ENCODE measurements at places on chromosomes 13 and 19. TPM values are rescaled to one million over a fixed set of nuclear protein-coding genes. Genes with fewer than 3 reads are reported as not detected.

Gene STXBP2
- total RNA-seq = 1.7 TPM

Gene ZNF471
- total RNA-seq = 3.9 TPM

Gene SPART
- 91.3 TPM for total RNA-seq

Gene MBNL2
- 90.8 TPM for total RNA-seq

Gene NUDT19
- total RNA-seq = 13.6 TPM

Gene CGB8
- total RNA-seq = not detected

Gene FCAR
- not detected for total RNA-seq

Gene ADPRHL1
- 4.2 TPM for total RNA-seq

Gene ERICH4
- not detected for total RNA-seq

Gene KEAP1
- 55.7 TPM for total RNA-seq

Gene OVOL3
- not detected for total RNA-seq

Gene MBD3L2B
- not detected for total RNA-seq

Gene RAP2A
- 25.7 TPM for total RNA-seq

Gene SLAIN1
- total RNA-seq = 0.13 TPM

Gene KLK6
- not detected for total RNA-seq

Gene THSD8
- not detected for total RNA-seq

Gene GPR4
- under 0.01 TPM for total RNA-seq

Gene SPHK2
- 8.9 TPM for total RNA-seq

Gene FFAR2
- total RNA-seq = not detected

Gene FOSB
- total RNA-seq = 0.39 TPM

Gene APC2
- total RNA-seq = 0.11 TPM

Gene ZNF260
- total RNA-seq = 26.8 TPM

Gene KIR2DL4
- not detected for total RNA-seq

Gene OLFM2
- 2.5 TPM for total RNA-seq

Gene ZNF665
- 6.5 TPM for total RNA-seq

Gene HRC
- not detected for total RNA-seq

Gene TTC9B
- total RNA-seq = not detected

Gene ZNF865
- 1.2 TPM for total RNA-seq

Gene CCDC194
- not detected for total RNA-seq

Gene CYP2F1
- not detected for total RNA-seq

Gene ERICH6B
- total RNA-seq = not detected

Gene CEACAM16
- total RNA-seq = not detected

Gene TPTE2
- not detected for total RNA-seq

Gene ASPDH
- not detected for total RNA-seq

Gene ATP8A2
- total RNA-seq = 0.13 TPM

Gene SMIM17
- total RNA-seq = 0.26 TPM

Gene MED29
- total RNA-seq = 25.6 TPM

Gene KIRREL2
- total RNA-seq = under 0.01 TPM

Gene CEACAM7
- not detected for total RNA-seq

Gene REEP6
- 1.4 TPM for total RNA-seq

Gene MAP3K10
- total RNA-seq = 7.7 TPM

Gene SCEL
- not detected for total RNA-seq

Gene FGF22
- not detected for total RNA-seq

Gene FPR1
- total RNA-seq = not detected

Gene FARP1
- 52.0 TPM for total RNA-seq

Gene GPR108
- total RNA-seq = 45.1 TPM

Gene ARHGEF1
- total RNA-seq = 27.0 TPM

Gene CCDC122
- total RNA-seq = 12.3 TPM
